Stomach (tissue), 19 donors: ENCODE measurements at places on chromosomes 7 and 10. TPM values are rescaled to one million over a fixed set of nuclear protein-coding genes. Genes with fewer than 3 reads are reported as not detected.

OR2A42 gene
- not detected for total RNA-seq

BHLHA15 gene
- total RNA-seq = 20.1 TPM

NME8 gene
- total RNA-seq = not detected

DNA sequence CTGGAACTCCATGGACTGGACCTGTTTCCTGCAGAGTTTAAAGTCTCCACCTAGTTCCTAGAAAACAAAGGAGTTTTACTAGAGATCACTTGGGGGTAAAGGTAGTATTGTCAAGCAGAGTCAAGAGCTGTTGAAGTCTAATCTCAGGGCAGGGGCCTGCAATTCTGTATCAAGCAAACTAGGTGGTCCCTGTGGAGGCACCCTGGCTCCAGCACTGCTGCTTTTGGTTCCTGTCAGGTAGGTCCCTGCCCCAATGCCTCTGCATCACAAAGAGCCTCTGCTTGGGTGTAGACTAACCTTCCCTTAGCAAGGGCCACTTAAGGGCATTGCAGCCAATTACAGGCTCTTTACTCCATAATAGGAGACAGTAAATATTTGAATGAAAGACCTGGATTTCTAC is 22.5 kb downstream of the ZSCAN25 start:
- H3K4me1 ChIP-seq = no peaks in the 10 kb centered on the region
- no peak overlapping the region for H3K4me3 ChIP-seq
- DNase-seq = no peak
- no peak overlapping the region for H3K27ac ChIP-seq

DNA sequence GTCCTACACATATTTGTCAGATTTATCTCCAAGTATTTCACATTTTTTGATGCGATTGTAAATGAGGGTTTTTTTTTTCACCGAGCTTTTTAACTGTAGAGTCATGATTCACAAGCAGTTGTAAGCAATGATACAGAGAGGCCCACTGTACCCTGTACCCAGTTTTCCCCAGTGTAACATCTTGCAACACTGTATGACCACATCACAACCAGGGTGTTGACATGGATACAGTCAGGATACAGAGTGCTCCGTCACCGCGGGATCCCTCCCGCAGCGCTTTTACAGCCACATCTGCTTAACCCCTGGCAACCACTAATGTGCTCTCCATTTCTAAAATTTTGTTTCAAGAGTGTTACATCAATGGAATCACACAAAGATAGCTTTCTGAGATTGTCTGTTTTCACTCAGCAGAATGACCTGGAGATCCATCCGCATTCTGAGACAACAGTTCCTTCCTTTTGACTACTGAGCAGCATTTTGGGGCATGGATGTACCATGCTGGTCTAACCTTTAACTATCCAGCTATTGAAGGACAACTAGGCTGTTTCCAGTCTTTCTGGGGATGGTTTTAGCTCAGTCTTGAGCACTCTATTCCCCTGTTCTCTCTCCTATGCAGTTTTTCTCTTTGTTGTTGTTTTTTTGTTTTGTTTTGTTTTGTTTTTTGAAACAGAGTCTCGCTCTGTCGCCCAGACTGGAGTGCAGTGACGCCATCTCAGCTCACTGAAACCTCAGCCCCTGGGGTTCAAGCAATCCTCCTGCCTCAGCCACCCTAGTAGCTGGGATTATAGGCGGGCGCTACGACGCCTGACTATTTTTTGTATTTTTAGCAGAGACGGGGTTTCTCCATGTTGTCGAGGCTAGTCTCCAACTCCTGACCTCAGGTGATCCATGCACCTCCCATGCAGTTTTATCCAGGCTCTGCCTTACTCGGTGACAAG is 25.9 kb downstream of the GPRIN2 start:
- H3K27me3 ChIP-seq = no peaks in the 10 kb centered on the region
- no peaks in the 10 kb centered on the region for H3K4me1 ChIP-seq
- peak; percentile 24 for DNase-seq
- no peak overlapping the region for H3K4me3 ChIP-seq
- no peak overlapping the region for H3K27ac ChIP-seq

DNA sequence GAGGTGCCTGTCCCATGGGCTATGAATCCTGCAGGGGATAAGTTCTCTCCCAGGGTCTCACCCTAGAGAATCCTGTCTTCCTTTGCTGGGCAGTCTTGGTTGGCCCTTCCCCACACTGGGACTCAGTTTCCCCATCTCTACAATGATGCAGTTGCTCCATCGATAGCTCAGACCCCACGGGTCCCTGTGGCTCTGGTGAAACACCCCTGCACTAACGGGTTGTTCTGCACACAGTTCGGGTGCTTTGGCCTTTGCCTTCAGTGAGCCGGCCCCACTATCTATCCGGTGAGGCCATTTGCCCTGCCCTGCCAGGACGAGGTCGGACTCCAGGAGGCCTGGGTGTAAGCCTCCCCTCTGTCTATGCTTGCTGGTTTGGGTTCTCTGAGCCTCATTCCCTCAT is 76.5 kb upstream of the PCBD1 start:
- H3K27ac ChIP-seq = no peak overlapping the region
- no peak for DNase-seq
- no peak overlapping the region for H3K4me3 ChIP-seq
- H3K36me3 ChIP-seq = no peaks in the 10 kb centered on the region
- H3K27me3 ChIP-seq = peaks cover 30% of the 10 kb centered on the region

DNA sequence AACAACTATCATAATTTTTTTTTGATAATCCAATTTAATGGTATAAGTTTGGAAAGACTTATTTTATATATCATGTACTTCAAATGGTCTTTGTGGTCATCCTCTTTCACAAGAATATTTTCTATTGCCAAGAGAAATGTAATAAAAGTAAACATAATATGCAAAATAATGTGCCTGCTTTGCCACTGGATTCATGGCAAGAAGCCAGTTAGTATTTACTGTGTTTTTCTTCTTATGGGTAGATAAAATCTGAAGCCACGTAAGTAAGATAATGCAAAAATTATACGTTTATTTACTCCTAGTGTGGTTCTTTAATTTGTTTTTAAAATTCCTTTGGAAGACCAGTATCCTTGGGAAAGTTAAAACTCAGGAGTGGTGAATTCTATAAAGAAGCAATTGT is 258.5 kb downstream of the ARL4A start:
- no peak overlapping the region for H3K4me3 ChIP-seq
- H3K36me3 ChIP-seq = no peaks in the 10 kb centered on the region
- no peak for DNase-seq
- no peaks in the 10 kb centered on the region for H3K27me3 ChIP-seq
- H3K27ac ChIP-seq = no peak overlapping the region
- H3K4me1 ChIP-seq = peaks cover 8% of the 10 kb centered on the region

- no peaks in the 10 kb centered on the region for H3K27me3 ChIP-seq
- no peaks in the 10 kb centered on the region for H3K36me3 ChIP-seq
- DNase-seq = no peak
- H3K4me1 ChIP-seq = peaks cover 35% of the 10 kb centered on the region
These were observed 10.4 kb downstream of the STMP1 start for GRCh38 chr7:135672560-135673359.

- no peaks in the 10 kb centered on the region for H3K27me3 ChIP-seq
These were observed 27.9 kb downstream of the HYAL4 start for GRCh38 chr7:123872908-123873307.
